ENCODE measurements at places on chromosomes 7 and 10. TPM values are rescaled to one million over a fixed set of nuclear protein-coding genes. Genes with fewer than 3 reads are reported as not detected.

HOGA1 gene
- not detected for total RNA-seq

DNA sequence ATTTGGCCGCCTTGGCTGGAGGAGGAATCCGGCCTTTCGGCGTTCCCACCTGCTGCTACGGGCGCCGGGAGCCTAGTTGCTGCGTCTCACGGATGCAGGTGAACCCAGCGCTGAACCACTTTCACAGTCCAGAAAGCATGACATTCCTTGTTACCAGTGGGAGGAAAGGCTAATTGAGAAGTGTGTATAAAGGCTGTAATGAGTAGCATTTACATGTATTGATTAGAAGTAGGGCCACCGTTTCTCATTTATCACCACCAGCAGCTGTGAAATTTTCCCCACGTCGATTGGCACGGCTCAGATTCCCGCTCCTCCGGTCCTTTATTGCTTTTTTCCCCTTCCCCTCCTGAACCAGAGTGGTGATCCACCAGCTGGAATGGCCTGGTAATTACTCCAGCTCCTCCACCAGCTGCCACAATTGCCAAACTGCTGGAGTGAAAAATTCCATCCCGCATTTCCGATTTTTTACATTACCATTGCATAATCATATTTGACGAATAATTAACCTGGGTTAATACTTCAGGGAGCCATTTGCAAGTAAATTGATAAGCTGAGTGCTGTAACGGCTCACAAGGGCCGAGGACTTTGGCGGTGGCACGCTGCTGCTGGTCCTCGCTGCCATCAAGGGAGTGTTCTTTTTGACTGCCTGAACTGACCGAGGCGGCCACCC, 153.3 kb downstream of the POU6F2 start:
- H3K4me1 ChIP-seq = no peaks in the 10 kb centered on the region
- peaks cover 25% of the 10 kb centered on the region for H3K27me3 ChIP-seq
- peak overlapping the region; percentile 12 for H3K4me3 ChIP-seq
- no peaks in the 10 kb centered on the region for H3K36me3 ChIP-seq
- H3K27ac ChIP-seq = no peak overlapping the region

GRCh38 chr10:29713450-29713849, 78.7 kb upstream of the SVIL start:
- H3K27ac ChIP-seq = no peak overlapping the region
- H3K4me3 ChIP-seq = no peak overlapping the region
- no peak for DNase-seq

- DNase-seq = no peak
- H3K27ac ChIP-seq = no peak overlapping the region
- no peak overlapping the region for H3K4me3 ChIP-seq
- peaks cover 12% of the 10 kb centered on the region for H3K36me3 ChIP-seq
- H3K4me1 ChIP-seq = peaks cover 41% of the 10 kb centered on the region
Observed at GRCh38 chr10:124708246-124708779, 35.9 kb downstream of the FAM53B start.

DNA sequence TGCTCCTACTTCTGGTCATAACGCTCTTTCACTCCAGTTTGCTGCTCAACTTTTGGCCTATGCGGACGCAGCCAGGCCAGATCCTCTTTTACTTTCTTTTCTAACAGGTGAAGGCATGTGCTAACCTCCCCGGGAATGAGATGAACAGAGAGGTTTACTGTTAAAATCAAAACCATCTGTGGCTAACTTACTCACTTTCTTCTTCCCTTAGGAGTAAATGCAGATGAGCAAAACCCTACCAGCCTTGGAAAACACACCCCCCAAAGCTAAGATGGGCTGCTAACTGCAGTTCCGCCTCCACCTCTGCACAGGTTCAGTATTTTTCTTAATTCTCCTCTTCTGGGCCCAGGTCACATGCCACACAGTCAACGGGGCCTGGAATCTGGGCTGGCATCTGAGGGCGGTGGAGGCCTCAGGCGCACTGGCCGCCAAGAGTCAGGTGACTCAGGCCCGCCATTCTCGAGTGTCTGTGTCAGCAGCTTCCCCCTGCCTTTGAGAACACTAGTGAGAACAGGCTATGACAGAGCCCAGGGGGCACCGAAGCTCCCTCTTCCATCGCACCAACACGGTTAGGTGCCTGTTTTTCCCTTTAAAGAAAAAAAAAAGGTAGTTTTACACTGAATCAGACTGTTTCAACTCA, 11.1 kb downstream of the FAM53B start:
- H3K27me3 ChIP-seq = no peaks in the 10 kb centered on the region
- H3K4me1 ChIP-seq = peaks cover 77% of the 10 kb centered on the region
- DNase-seq = peak; percentile 64
- H3K27ac ChIP-seq = peak overlapping the region; percentile 74
- peaks cover 4% of the 10 kb centered on the region for H3K36me3 ChIP-seq
